Urinary bladder (tissue), 4 donors: ENCODE measurements at places on chromosomes 7 and 10. TPM values are rescaled to one million over a fixed set of nuclear protein-coding genes. Genes with fewer than 3 reads are reported as not detected.

Gene CCDC172
- not detected for total RNA-seq

Gene CUBN
- total RNA-seq, result 6.1 TPM

Gene FAM25A
- total RNA-seq, result not detected

Gene KCNH2
- 9.9 TPM for total RNA-seq

Gene MYL10
- total RNA-seq, result 0.63 TPM

DNA sequence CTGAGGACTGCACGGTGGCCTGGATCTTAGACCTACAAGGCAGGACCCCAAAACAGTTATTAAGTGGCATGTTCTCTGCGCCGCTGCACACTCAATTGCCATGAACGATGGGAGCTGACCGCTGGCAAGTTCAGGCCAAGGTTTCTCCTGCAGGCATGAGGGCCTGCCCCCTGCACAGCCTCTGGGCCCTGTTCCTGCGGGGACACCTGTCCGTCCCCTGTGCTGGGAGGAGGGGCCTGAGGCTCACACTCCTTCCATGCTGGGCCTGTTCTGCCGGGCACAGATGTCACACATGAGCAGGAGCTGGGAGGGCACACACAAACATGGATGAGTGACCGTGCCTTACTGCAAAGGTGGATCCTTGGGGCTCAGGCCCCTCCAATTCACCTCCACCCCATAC lies 90.0 kb downstream of the PTPRN2 start:
- no peak for DNase-seq

DNA sequence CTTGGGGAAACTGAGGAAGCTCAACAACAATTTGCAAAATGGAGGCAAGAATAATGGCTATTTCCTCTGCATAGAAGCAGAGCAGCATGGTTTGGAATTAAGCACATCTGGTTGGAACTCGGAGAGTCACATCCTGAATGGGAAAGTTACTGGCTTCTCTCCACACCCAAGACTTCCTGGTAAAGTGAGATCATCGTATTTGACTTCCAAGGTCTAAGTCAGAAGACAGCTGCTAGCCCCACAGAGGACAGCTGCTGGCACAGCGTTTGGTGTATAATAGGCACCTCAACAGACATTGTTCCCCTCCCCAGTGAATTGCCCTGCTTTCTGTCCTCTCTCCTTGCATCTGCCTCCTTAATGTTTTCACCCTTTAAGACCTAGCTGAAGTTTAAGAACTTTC lies 37.0 kb upstream of the NRF1 start:
- DNase-seq, result no peak

DNA sequence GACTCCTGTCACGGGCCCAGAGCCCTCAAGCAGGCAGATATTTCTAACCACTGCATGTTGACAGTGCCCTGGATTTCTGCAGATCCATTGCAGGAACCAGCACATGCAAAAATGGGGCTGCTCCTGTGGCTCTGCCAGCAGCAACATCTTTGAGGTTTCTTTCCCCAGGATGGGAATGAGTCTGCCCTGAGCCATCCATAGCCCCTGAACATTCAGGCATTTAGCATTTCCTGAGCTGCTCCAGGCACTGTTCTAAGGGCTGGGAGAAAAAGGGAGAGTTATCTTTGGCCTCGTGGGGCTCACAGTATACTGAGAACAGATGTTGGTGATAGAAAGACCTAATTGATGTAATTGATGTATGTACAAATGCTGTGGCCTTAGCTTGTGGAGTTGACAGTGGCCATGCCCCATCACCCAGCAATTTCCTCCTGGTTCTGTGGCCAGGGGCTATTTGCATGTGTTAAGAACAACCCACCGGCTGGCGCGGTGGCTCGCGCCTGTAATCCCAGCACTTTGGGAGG lies 66.0 kb upstream of the LRRC4 start:
- no peak for DNase-seq

DNA sequence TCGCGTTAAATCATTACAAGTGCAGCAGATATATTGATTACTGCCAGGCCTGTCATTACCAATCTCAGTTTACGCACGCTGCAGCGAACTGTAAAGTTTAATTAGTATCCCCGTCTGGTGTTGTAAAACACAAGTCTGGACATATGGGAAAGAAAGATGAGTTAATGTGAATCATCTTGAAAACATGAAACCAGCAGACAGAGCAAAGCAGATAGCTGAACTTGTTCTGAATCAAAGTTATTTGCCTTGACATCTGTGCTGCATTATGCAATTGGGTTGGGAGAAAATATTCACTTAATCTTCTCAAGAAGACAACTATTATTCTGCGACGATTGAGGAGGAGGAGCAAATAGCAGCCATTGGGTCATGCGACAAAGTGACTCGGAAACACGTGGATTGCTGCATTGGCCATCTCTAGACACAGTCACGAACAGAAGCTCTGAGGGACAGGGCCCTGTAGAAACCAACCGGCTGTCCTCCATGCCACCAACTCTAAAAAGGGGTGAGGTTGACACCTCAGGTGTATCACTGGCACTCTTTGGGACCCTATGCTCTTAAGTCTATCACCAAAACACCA lies 156.3 kb upstream of the C7orf33 start:
- DNase-seq, result peak; percentile 36

DNA sequence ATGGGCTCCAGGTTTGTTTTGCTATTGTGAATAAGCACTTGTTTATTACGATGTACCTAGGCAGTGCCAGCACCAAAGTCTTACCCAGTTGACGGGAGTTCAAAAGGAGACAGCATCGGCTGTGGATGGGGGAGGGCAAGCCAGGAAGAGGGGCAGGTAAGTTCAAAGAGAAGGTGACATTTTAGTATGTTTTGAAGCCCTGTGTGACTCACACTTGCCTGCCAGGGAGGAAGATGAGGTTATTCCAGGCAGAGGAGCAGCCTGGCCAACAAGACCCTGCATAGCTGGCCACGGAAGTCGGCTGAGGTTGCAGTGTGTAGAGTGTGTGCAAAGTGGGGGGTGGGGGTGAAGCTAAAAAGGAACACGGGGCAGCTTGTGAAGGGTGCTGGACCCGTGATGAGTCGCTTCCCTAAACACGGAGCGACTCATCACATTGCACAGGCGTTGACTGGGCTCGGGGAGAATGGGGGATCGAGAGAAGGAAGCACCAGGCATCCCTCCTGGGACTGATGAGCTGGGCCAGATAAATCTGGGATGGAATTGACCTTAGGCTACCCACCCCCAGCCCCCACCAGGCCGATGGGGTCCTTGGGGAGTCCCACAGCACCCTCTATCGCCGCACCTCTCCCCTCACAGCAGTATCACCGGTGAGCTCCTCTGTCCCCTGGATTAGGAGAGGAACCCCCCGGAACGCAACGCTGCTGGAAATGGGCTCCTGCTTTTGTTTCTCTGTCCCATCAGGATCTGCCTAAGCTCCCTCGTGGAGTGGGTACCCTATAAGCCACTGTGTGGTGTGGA lies 97.9 kb upstream of the IKZF1 start:
- DNase-seq, result no peak
